Lung (tissue), 17 donors: ENCODE measurements at places on chromosomes 16 and 17. TPM values are rescaled to one million over a fixed set of nuclear protein-coding genes. Genes with fewer than 3 reads are reported as not detected.

CLDN9 gene
- 5.3 TPM for total RNA-seq

STAT5B gene
- 49.5 TPM for total RNA-seq

KRT33A gene
- total RNA-seq: not detected

KRT9 gene
- not detected for total RNA-seq

MT4 gene
- not detected for total RNA-seq

MFSD6L gene
- total RNA-seq: 0.68 TPM

TBC1D3E gene
- not detected for total RNA-seq

TLCD2 gene
- total RNA-seq: 16.1 TPM

GRCh38 chr16:11253009-11253994, 2.7 kb downstream of the SOCS1 start:
- no peak for DNase-seq
- no peak overlapping the region for H3K4me3 ChIP-seq
- peaks cover 38% of the 10 kb centered on the region for H3K4me1 ChIP-seq
- H3K27ac ChIP-seq: peak overlapping the region; percentile 1
- H3K27me3 ChIP-seq: no peaks in the 10 kb centered on the region
- peaks cover 15% of the 10 kb centered on the region for H3K36me3 ChIP-seq

DNA sequence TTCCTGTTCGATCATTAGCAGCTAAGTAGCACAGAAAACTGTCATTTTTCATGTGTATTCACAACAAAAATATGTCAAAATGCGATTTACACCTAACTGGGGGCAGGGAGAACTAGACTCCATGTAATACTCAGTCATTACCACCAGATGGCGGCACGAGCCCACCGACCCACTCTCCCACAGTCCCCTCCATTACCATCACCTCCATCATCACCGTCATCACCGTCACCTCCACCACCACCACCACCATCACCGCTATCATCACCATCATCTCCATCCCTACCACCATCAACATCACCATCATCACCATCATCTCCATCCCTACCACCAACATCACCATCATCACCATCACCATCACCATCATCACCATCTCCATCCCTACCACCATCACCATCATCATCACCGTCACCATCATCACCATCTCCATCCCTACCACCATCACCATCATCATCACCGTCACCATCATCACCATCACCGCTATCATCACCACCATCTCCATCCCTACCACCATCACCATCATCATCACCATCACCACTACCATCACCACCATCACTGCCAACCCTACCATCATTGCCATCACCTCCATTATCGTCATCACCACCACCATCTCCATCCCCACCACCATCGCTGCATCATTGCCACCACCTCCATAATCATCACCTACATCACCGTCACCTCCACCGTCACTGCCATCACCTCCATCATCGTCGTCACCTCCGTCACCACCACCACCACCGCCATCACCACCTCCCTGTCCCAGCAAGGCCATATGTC, 14.4 kb downstream of the NDUFAF8 start:
- H3K4me1 ChIP-seq: peaks cover 44% of the 10 kb centered on the region
- peaks cover 4% of the 10 kb centered on the region for H3K36me3 ChIP-seq
- H3K27me3 ChIP-seq: no peaks in the 10 kb centered on the region

DNA sequence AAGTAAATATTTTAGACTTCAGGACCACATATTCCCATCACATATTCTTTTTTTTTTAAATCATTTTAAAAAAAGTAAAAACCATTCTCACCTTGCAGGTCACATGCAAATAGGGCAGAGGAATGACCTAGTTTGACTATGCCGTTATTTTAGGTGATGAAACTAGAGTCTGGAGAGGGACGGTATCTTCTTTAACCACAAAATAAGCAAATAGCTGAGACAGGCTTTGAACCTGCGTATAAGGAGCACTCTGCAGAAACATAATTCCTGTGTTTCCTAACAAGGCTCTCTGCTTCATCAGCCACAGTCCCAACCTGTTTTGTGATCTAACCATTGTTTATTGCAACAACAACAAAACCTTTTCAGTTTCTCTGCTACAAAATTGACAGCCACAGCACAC, 121.5 kb downstream of the PCTP start:
- H3K4me3 ChIP-seq: no peak overlapping the region
- no peaks in the 10 kb centered on the region for H3K27me3 ChIP-seq
- no peaks in the 10 kb centered on the region for H3K36me3 ChIP-seq
- no peak overlapping the region for H3K27ac ChIP-seq
- no peaks in the 10 kb centered on the region for H3K4me1 ChIP-seq

DNA sequence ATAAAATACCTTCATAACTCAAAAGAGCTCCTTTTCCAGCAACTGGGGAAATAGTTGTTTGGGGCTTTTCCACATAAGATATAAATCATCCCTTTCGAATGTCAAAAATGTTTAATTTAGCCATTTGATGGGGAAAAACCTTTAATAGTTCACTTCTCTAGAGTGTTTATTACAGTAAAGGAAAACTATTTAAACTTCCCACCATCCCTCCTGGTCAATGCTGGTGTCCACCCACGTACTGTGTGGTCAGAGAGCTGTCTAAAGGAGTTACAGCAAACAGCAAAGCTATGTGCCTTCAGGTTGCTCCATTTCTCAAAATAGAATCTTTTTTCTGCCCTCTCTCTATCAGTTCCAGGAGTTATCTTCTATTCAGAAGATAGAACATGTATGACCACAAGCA, 33.5 kb downstream of the KANSL1 start:
- DNase-seq: no peak
- no peak overlapping the region for H3K27ac ChIP-seq
- no peak overlapping the region for H3K4me3 ChIP-seq
- H3K36me3 ChIP-seq: no peaks in the 10 kb centered on the region

GRCh38 chr16:59108374-59108773, 374.3 kb upstream of the GOT2 start:
- DNase-seq: no peak
- no peaks in the 10 kb centered on the region for H3K4me1 ChIP-seq
- no peaks in the 10 kb centered on the region for H3K27me3 ChIP-seq
- no peaks in the 10 kb centered on the region for H3K36me3 ChIP-seq
- no peak overlapping the region for H3K4me3 ChIP-seq

- no peaks in the 10 kb centered on the region for H3K36me3 ChIP-seq
- DNase-seq: no peak
- H3K4me3 ChIP-seq: no peak overlapping the region
- H3K27ac ChIP-seq: no peak overlapping the region
- H3K27me3 ChIP-seq: no peaks in the 10 kb centered on the region
- no peaks in the 10 kb centered on the region for H3K4me1 ChIP-seq
These were observed 740.3 kb upstream of the SOX9 start for GRCh38 chr17:71380535-71380934.

DNA sequence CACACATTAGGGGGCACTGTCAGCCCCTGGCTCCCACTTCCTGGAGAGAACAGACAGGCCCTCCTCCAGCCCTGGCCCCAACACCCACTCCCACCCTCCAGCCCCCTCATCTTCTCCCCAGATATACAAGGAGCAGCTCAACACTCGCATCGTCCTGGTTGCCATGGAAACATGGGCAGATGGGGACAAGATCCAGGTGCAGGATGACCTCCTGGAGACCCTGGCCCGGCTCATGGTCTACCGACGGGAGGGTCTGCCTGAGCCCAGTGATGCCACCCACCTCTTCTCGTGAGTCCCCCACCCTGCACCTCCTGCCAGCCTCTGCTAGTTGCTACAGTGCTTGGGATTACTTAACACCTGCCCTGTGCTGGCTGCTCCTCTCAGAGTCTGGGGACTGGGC, 14.4 kb downstream of the ADAM11 start:
- H3K27me3 ChIP-seq: no peaks in the 10 kb centered on the region
- H3K27ac ChIP-seq: no peak overlapping the region
- no peaks in the 10 kb centered on the region for H3K4me1 ChIP-seq
- no peak overlapping the region for H3K4me3 ChIP-seq
- no peak for DNase-seq

DNA sequence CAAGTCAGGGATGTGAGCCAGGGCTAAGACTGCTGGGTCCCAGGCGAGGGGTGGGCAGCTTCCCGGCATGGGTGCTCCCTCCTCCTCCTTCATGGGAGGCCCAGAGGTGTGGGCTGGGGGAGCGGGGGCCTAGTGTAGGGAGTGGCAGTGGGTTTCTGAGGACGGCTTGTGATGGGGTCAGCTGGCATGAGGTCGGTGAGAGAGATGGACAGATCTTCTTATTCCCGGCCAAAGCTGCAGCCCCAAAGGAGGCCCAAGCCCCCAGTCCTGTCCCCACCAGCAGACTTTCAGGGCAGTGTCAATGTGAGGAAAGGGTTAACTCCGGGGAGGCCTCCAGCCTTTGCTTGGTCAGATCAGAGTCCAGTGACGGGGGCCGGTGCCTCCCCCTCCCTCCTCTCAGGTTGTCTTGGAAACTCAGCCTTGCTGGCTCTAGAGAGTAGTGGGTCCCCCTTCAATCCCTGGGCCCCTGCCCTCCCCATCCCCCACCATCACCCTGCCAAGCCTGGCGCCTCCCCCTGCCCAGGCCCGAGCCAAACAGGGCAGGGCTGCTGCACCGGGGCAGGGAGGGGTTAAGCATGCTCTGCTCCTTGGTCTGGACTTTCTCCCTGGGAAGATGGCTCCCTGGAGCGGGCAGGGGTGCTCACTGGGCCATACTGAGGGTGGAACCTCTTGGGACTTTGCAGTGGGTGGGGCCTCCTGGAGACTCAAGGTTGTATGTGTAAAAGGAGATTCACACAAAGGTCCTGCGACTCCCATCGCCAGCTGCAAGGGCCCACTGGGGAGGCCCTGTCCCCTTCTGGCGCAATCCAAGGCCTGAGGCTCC, 12.4 kb downstream of the NAT9 start:
- DNase-seq: peak; percentile 95
- H3K27me3 ChIP-seq: no peaks in the 10 kb centered on the region
- peaks cover 72% of the 10 kb centered on the region for H3K4me1 ChIP-seq
- H3K36me3 ChIP-seq: no peaks in the 10 kb centered on the region
- no peak overlapping the region for H3K27ac ChIP-seq

DNA sequence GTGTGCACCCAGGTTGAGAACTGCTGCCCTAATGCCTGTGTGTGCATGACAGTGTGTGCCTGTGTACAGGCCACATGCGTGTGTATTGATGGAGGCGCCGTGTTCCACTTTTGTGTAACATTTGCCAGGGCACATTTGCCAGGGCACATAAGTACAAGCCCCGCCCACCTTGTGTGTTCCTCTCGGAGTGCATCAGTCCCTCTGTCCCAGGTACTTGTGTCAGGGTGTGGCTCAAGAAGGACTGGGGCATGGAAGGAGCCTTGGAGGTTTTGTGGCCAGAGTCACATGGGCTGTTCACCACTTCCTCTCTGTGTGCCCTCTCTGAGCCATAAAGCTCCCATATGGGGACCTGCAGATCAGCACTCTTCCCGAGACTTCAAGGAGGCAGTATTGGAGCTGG, 73.9 kb downstream of the MRM1 start:
- H3K27ac ChIP-seq: no peak overlapping the region
- no peak for DNase-seq
- no peaks in the 10 kb centered on the region for H3K4me1 ChIP-seq
- no peak overlapping the region for H3K4me3 ChIP-seq
- H3K36me3 ChIP-seq: no peaks in the 10 kb centered on the region
- H3K27me3 ChIP-seq: peaks cover 6% of the 10 kb centered on the region

GRCh38 chr17:43406676-43407645, 8.2 kb downstream of the ARL4D start:
- no peak overlapping the region for H3K4me3 ChIP-seq
- H3K27me3 ChIP-seq: no peaks in the 10 kb centered on the region
- DNase-seq: no peak
- peaks cover 10% of the 10 kb centered on the region for H3K4me1 ChIP-seq
- H3K36me3 ChIP-seq: no peaks in the 10 kb centered on the region
- H3K27ac ChIP-seq: no peak overlapping the region

- no peaks in the 10 kb centered on the region for H3K4me1 ChIP-seq
- H3K36me3 ChIP-seq: no peaks in the 10 kb centered on the region
- H3K4me3 ChIP-seq: no peak overlapping the region
- no peak overlapping the region for H3K27ac ChIP-seq
- peaks cover 35% of the 10 kb centered on the region for H3K27me3 ChIP-seq
These were observed 6.2 kb upstream of the MYOCD start for GRCh38 chr17:12659500-12659899.

DNA sequence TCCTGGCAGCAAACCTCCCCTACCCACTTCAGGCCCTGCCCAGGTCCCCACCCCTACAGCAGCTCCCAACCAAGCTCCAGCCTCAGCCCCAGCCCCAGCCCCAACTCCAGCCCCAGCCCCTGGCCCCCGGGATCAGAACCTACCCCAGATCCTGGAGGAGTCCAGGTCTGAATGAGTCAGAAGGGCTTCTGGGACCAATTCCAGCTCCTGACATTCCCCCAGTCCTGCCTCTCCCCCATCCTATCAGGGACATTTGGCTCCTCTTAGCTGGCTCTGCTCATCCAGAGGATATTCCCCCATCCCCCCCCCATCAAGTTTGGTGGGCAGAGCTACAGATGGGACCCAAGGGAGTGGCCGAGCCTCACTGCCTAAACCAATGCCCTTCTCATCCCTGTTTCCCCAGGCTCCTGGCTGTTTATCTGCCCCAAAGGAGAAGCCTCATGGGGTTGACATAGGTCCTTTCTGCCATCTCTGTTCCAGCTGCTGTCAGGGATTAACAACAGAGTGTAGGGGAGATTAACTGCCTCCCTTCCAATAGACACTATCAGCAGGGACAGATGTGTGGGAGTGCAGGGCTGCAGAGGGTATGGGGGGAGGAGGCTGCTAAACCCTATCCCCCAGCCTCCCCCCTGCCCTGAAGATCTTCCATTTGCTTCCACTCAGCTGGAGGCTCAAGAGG, 16.5 kb downstream of the CNTNAP1 start:
- H3K4me3 ChIP-seq: no peak overlapping the region
- H3K36me3 ChIP-seq: peaks cover 20% of the 10 kb centered on the region
- no peak for DNase-seq
- H3K27ac ChIP-seq: peak overlapping the region; percentile 33

GRCh38 chr17:38425744-38426143, 2.5 kb upstream of the ARHGAP23 start:
- H3K4me1 ChIP-seq: peaks cover 15% of the 10 kb centered on the region
- H3K27ac ChIP-seq: peak overlapping the region; percentile 27
- no peaks in the 10 kb centered on the region for H3K36me3 ChIP-seq
- no peak for DNase-seq
- no peak overlapping the region for H3K4me3 ChIP-seq

GRCh38 chr17:51907041-51907440, 251.5 kb downstream of the CA10 start:
- DNase-seq: no peak
- no peak overlapping the region for H3K4me3 ChIP-seq

DNA sequence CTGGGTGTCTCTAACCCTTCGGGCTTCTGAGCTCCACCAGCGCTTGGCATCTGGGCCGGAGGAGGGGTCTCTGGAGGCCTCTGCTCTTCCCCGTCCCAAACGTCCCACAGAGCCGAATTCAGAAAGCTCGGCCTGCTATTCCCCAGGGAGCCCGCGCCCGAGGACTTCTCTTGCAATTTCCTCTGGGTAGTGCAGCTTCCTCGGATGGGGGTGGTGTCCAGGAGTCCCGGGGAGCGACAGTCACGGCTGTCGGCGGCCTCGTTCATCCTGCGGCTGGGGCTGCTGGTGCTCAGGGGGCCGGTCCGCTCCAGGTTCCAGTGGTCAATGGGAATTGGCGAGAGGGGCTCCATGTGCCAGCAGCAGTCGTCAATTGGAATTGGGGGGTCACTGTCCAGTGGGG, 11.8 kb upstream of the NLRC3 start:
- no peak overlapping the region for H3K27ac ChIP-seq
- H3K4me3 ChIP-seq: no peak overlapping the region
- no peaks in the 10 kb centered on the region for H3K27me3 ChIP-seq
